ENCODE measurements at places on chromosomes 5 and 9.

GRCh38 chr5:124605541-124605940 lies 140.9 kb downstream of the ZNF608 start:
- DNase-seq: no peak

DNA sequence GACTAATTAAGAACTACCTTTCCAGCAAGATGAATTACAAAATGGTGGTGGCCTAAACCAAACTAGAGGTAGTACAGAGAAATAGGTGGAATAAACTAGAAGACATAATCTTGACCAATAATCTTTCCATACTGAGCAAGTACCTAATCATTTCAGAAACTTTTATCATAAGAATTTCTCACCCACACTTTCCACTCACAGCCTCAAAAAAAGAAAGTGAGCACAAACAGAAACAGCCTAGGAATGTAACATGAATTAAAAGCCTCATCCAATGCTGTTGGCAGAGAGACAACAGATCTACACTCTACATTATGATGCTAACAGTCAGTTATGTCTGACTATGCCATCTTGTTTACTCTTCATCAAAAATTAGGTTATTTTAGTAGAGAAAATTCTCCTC lies 1.3 kb downstream of the RNF38 start:
- no peak for DNase-seq

DNA sequence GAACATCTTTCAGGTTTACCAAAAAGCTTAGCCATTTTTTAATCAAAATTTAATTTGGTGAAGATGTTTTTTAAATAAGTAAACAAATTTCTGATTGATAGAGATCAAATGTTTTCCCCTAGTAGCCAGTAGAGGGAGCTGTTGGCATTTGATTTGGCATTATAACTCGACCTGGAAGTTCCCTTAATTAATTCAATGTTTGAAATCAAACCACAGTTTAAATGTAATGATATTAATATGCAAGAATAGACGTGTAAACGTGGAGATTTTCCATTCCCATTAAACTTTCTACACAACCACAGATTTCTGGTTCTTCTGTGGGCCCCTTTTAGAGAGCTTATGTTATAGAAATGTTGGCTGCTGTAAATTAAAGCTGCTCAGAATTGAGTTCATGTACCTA lies 148.1 kb upstream of the MPDZ start:
- DNase-seq: peak; percentile 27

GRCh38 chr9:16207161-16207560 lies 654.3 kb downstream of the CCDC171 start:
- DNase-seq: peak; percentile 48

- DNase-seq: no peak
These were observed 46.0 kb downstream of the PTPRD start for GRCh38 chr9:10566848-10567247.

GRCh38 chr9:86547571-86547970 lies 193.4 kb upstream of the TUT7 start:
- peak; percentile 31 for DNase-seq

- DNase-seq: peak; percentile 28
These were observed 470 bp downstream of the HBEGF start for GRCh38 chr5:140345919-140346347.

DNA sequence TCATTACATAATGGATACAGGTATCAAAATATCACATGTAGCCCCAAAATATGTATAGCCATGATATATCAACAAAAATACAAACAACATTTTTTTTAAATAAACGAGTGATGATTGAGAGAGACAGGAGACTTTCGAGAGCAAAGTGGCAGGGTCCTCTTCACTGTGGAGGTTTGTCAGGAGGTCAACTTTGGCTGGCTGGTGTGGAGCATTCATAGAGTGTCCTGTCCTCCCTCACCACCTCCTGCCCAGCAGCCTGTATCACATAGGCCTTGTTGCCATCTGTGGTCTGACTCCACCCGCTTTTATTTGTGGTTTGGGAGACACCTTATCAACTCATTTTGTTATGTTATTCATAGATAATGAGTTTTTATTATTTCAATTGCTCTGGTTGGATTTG lies 206.9 kb downstream of the SYK start:
- no peak for DNase-seq

GRCh38 chr9:114425126-114425525 lies 37.3 kb upstream of the AKNA start:
- no peak for DNase-seq

DNA sequence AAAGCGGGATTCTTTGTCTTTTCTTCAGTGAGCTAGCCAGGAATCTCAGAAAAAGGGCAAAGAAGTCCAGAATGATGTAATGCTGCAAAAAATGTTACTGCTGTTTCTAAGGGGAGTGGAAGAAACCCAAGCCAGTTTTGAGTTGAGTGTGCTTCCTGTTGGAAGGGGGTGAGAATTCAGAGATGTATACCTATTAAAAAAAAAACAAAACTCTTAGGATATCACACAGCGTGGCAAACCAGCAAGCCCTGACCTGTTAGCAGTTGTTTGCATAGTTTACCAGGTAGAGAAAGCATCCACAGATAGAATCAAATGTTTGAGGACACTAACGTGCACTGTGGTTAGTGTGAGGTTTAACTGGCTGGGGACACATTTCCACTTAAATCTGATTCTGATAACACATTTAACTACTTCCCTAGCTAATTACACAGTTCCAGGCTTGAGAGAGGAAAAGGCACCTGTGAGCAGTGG lies 11.4 kb downstream of the BASP1 start:
- DNase-seq: no peak

- DNase-seq: no peak
These were observed 101.7 kb upstream of the MYO10 start for GRCh38 chr5:17037751-17038150.

GRCh38 chr9:108376140-108376539 lies 479.6 kb downstream of the ACTL7B start:
- DNase-seq: no peak

DNA sequence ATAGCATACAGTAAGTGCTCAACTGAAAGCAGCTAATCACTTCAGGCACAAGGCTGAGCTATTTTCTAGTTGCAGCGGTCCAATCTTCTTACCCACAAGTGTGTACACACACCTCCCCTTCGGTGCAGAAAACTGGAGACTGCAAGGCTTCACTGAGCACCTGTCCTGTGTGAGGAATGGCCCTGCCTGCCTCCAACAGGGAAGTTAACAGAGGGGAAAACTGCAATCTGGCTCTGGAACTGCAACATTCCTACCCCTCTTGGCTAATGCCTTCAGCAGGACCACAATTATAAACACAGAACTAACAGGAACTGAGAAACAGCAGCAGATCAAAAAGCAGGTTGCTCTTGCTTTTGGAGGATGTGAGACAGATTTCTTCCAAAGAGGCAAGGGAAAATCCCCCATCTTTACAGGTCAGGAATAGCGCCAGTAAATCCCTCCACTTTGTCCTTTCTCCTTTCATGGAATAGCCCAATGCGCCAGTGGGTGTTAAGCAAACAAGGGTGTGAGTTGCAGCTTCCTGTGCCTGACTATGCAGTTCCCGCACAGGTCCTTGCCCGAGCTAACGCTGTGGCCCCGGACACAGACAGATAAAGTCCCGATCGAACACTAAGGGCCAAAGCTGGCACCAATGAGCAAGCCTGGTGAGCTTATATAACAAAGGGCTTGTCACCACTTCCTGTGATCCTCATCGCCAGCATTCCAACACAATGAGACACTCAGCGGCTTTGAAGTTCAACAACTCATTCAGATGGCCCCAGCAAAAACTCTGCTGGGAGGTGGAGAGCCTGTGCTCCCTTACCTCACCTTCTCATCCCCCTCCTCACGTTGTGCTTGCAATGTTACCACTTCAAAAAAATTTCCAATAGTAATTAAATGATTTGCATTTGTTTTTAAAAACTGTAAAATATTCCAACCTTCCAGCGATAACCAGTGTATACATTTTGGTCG lies 21.5 kb downstream of the SHB start:
- DNase-seq: peak; percentile 56

DNA sequence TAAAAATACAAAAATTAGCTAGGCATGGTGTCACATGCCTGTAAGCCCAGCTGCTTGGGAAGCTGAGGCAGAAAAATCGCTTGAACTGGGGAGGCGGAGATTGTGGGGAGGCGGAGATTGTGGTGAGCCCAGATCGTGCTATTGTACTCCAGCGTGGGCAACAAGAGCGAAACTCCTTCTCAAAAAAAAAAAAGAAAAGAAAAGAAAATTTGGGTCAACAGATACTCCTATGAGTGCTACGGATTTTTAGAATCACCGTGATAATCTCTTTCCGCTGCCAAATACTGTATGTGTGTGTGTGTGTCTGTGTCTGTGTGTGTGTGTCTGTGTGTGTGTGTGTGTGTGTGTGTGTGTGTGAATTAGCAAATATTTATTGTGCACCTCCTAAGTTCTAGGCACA lies 64.4 kb downstream of the ARRDC3 start:
- DNase-seq: no peak

DNA sequence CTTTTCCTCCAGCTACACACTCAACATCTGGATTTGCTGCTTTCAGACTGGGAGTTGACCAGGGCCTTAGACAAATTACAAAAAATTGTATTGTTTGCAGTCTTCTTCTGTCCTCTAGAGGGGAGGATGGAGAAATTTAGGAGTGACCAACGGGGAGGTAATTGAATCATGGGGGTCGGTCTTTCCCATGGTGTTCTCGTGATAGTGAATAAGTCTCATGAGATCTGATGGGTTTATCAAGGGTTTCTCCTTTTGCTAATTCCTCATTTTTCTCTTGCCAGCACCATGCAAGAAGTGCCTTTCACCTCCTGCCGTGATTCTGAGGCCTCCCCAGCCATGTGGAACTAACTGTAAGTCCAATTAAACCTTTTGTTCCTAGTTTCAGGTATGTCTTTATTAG lies 4.2 kb downstream of the IFNA8 start:
- no peak for DNase-seq

DNA sequence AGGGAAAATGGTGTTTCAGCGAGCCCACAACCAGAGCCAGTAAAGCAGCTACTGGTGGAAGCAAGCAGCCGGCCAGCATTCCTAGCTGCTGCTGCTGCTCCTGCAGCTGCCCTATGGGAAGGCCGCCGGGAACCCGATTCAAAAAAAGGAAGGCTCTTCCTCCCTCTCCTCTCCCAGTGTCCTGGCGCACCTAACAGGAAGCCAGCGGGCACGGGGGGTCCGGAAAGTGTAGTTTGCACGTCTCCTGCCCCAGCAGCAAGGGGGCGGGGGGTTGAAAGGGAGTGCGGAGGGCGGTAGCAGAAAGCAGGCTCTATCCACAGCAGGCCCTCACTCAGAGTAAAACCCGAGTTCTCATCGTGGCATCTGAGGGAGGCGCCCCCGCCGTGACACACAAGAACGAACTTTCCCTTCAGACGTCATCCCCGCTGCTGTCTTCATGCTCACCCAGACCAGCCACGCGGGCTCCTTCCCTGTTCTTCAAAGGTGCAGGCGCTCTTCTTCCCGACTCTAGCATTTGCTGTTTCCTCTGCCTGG lies 16.5 kb downstream of the GRXCR2 start:
- DNase-seq: no peak

Data from foreskin melanocyte (primary cell).